ENCODE measurements at places on chromosomes 16 and 17. TPM values are rescaled to one million over a fixed set of nuclear protein-coding genes. Genes with fewer than 3 reads are reported as not detected.

GRCh38 chr17:17826342-17826713 lies 10.5 kb downstream of the SREBF1 start:
- peak overlapping the region; percentile 31 for H3K4me3 ChIP-seq
- DNase-seq, result no peak
- no peaks in the 10 kb centered on the region for H3K27me3 ChIP-seq

- H3K36me3 ChIP-seq, result peaks cover 21% of the 10 kb centered on the region
- no peak for DNase-seq
- no peak overlapping the region for H3K4me3 ChIP-seq
- peaks cover 26% of the 10 kb centered on the region for H3K4me1 ChIP-seq
Measured at GRCh38 chr17:18995220-18995619, 9.3 kb downstream of the FAM83G start.

- H3K27me3 ChIP-seq, result no peaks in the 10 kb centered on the region
- H3K27ac ChIP-seq, result peak overlapping the region; percentile 60
- H3K36me3 ChIP-seq, result peaks cover 57% of the 10 kb centered on the region
- H3K4me3 ChIP-seq, result no peak overlapping the region
- DNase-seq, result no peak
- peaks cover 10% of the 10 kb centered on the region for H3K4me1 ChIP-seq
Measured at GRCh38 chr17:43517161-43517560, 29.0 kb downstream of the ETV4 start.

DNA sequence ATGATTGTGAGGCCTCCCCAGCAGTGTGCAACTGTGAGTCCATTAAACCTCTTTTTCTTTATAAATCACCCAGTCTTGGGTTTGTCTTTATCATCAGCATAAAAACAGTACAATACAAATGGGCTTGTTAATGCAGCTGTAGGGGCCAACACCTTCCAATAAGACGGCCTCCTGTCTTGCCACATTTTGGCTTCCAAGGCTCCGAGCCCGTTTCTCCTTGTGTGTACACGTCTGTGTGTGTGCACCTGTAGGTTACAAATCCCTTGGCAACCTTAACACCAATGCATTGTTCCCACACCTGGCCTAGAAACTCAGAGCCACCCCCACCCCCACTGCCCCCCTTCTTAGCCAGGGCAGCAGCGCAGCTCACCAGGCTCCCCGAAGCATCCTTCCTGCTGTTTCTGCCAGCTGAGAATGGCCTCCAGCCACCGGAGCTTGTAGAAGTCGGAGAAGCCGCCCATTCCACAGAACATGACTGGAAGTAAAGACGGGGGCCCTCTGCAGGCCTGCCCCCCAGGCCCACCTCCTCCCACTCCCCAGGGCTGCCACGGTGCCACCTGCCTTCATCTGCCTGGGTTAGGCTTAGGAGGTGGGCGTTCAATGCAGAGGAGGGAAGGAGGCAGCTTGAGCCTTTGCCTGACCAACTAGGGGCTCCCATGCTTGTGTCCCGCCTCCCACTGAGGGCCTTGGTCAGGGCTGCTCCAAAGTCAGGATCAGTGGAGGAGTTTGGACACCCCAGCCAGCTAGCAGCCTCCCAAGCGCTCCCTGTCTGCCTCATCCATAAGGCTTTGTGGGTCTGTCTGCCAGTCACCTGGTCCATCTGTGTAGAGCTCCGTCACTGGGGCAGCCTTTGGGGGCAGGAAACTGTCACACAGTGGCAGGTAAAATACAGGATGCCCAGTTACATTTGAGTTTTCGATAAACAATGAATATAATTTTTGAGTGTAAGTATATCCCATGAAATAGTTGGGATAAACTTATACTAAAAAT lies 10.6 kb downstream of the C16orf89 start:
- peaks cover 4% of the 10 kb centered on the region for H3K4me1 ChIP-seq
- no peaks in the 10 kb centered on the region for H3K36me3 ChIP-seq
- no peak for DNase-seq
- H3K4me3 ChIP-seq, result no peak overlapping the region
- no peak overlapping the region for H3K27ac ChIP-seq

GRCh38 chr16:65789161-65789945 lies 577.1 kb upstream of the CDH5 start:
- no peak overlapping the region for H3K27ac ChIP-seq
- no peak overlapping the region for H3K4me3 ChIP-seq
- no peaks in the 10 kb centered on the region for H3K36me3 ChIP-seq
- DNase-seq, result no peak

GRCh38 chr17:7486181-7486580 lies 2.0 kb downstream of the POLR2A start:
- H3K4me1 ChIP-seq, result peaks cover 66% of the 10 kb centered on the region
- no peak for DNase-seq
- H3K4me3 ChIP-seq, result peak overlapping the region; percentile 96

The NTN1 gene
- 1.2 TPM for total RNA-seq

The TLCD3B gene
- 3.5 TPM for total RNA-seq

GRCh38 chr16:69706256-69706974 lies 19.9 kb downstream of the NQO1 start:
- peaks cover 7% of the 10 kb centered on the region for H3K36me3 ChIP-seq
- H3K27me3 ChIP-seq, result no peaks in the 10 kb centered on the region
- H3K27ac ChIP-seq, result peak overlapping the region; percentile 56
- no peak overlapping the region for H3K4me3 ChIP-seq
- H3K4me1 ChIP-seq, result peaks cover 5% of the 10 kb centered on the region
- DNase-seq, result no peak

DNA sequence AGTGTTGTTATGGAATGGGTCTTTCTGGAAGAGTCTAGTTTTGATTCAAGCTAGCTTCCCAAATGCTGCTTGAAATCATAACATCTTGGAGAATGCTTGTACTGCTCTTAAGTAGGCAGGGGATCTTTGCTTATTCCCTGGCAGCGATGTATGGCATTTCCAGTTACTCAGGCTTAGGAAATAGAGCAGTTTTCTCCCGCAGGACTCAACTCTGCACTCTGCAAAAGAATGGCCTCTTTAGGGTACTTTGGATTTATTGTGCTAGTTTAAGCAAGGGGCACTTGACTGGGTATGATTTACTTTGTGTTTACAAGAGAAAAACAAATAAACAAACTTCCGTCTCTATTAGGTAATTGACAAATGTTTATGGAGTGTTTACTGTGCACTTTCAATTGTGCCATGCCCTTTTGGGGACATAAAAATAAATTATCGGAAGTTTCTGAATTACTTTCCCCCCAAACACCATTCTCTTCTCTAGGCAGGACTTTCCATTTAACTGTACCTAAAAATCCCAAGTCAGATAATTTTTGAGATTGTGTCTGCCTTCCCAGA lies 164.0 kb downstream of the MAP2K6 start:
- no peak overlapping the region for H3K4me3 ChIP-seq
- DNase-seq, result no peak
- H3K4me1 ChIP-seq, result peaks cover 10% of the 10 kb centered on the region
- H3K27ac ChIP-seq, result no peak overlapping the region

The RGS11 gene
- total RNA-seq, result not detected

The HBA1 gene
- not detected for total RNA-seq

The SLC5A10 gene
- total RNA-seq, result not detected

- H3K27ac ChIP-seq, result peak overlapping the region; percentile 98
- H3K4me3 ChIP-seq, result peak overlapping the region; percentile 60
- DNase-seq, result peak; percentile 55
- H3K4me1 ChIP-seq, result peaks cover 48% of the 10 kb centered on the region
- H3K36me3 ChIP-seq, result peaks cover 65% of the 10 kb centered on the region
Measured at GRCh38 chr17:4175921-4176807, 33.2 kb downstream of the CYB5D2 start.

DNA sequence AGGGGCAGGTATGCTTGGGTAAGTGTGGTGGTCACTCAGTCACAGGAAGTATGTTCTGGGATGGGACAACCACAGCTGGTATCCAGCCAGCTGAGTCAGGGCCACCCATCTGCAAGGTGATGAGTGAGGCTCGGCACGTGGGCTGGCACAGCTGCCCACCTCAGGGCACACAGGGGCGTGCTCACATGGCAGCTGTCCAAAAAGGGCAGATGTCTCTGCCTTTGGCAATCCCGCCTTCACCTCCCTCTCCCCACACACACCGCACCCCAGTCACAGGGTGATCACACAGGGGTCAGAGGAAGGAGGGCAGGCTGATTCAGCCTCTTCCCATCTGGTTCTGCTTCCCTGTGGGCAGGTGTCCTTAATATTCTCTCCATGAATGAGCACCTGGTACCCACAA lies 85.9 kb upstream of the TOB1 start:
- no peaks in the 10 kb centered on the region for H3K27me3 ChIP-seq
- no peak overlapping the region for H3K4me3 ChIP-seq
- no peaks in the 10 kb centered on the region for H3K36me3 ChIP-seq
- DNase-seq, result no peak
- H3K27ac ChIP-seq, result no peak overlapping the region

The HBQ1 gene
- 3.2 TPM for total RNA-seq

The LITAFD gene
- total RNA-seq, result not detected

- H3K4me3 ChIP-seq, result no peak overlapping the region
- H3K27ac ChIP-seq, result no peak overlapping the region
- DNase-seq, result no peak
- H3K36me3 ChIP-seq, result no peaks in the 10 kb centered on the region
- H3K4me1 ChIP-seq, result no peaks in the 10 kb centered on the region
- no peaks in the 10 kb centered on the region for H3K27me3 ChIP-seq
Measured at GRCh38 chr16:49740256-49740655, 115.7 kb downstream of the ZNF423 start.

The RHBDL1 gene
- total RNA-seq, result 0.89 TPM

- no peak overlapping the region for H3K4me3 ChIP-seq
- peaks cover 49% of the 10 kb centered on the region for H3K4me1 ChIP-seq
- no peak overlapping the region for H3K27ac ChIP-seq
- H3K27me3 ChIP-seq, result no peaks in the 10 kb centered on the region
Measured at GRCh38 chr17:77369544-77369971, 228.8 kb downstream of the SEC14L1 start.

The TLCD2 gene
- total RNA-seq, result 0.07 TPM

DNA sequence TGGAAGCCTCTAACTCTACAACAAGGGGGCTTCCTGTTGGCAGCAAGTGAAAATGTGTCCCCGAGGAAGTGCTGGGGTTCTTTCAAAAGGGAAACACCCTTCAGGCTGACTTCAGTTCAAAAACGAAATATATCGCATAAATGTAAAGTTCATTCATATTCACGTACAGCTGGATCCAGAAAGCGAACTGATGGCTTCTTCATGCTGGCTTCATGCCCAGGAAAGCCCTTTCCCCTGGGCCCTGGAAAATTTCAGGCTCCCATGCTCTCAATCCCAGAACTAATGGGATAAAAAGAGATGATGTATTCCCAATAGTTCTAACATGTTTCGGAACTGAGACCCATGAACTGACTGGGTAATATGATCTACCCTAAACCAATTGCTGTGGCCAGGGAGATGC lies 104.7 kb upstream of the CDH13 start:
- H3K36me3 ChIP-seq, result no peaks in the 10 kb centered on the region
- no peaks in the 10 kb centered on the region for H3K4me1 ChIP-seq
- H3K4me3 ChIP-seq, result no peak overlapping the region
- H3K27me3 ChIP-seq, result no peaks in the 10 kb centered on the region
- no peak overlapping the region for H3K27ac ChIP-seq

DNA sequence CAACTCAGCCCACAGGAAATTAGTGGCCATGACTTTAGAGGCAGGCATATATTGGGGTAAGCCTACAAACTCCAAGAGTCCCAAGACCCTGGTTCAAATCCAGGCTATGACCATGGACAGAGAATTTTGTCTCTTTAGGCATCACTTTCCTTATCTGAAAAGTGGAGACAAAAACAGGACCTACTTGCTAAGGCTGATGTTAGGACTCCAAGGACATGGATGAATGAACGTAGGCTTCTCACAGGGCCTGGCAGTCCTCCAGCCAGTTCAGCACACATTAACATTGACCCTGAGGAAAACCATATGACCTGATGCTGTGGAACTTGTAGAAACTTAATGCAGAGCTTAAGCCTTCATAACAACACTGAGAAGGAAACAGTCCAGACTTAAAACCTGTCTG lies 1.4 kb downstream of the FKBP10 start:
- peaks cover 3% of the 10 kb centered on the region for H3K36me3 ChIP-seq
- H3K27me3 ChIP-seq, result peaks cover 7% of the 10 kb centered on the region
- H3K27ac ChIP-seq, result no peak overlapping the region
- H3K4me3 ChIP-seq, result no peak overlapping the region
- no peak for DNase-seq

- H3K27ac ChIP-seq, result no peak overlapping the region
- no peaks in the 10 kb centered on the region for H3K27me3 ChIP-seq
- H3K4me1 ChIP-seq, result no peaks in the 10 kb centered on the region
Measured at GRCh38 chr16:48999508-48999907, 282.1 kb downstream of the CBLN1 start.

- DNase-seq, result peak; percentile 79
- no peak overlapping the region for H3K27ac ChIP-seq
- H3K27me3 ChIP-seq, result no peaks in the 10 kb centered on the region
Measured at GRCh38 chr17:44865231-44865660, 17.6 kb downstream of the HIGD1B start.

GRCh38 chr16:11966173-11966572 lies 1.2 kb downstream of the TNFRSF17 start:
- H3K36me3 ChIP-seq, result no peaks in the 10 kb centered on the region
- H3K4me3 ChIP-seq, result no peak overlapping the region
- H3K27ac ChIP-seq, result no peak overlapping the region
- peaks cover 2% of the 10 kb centered on the region for H3K27me3 ChIP-seq
- H3K4me1 ChIP-seq, result no peaks in the 10 kb centered on the region

DNA sequence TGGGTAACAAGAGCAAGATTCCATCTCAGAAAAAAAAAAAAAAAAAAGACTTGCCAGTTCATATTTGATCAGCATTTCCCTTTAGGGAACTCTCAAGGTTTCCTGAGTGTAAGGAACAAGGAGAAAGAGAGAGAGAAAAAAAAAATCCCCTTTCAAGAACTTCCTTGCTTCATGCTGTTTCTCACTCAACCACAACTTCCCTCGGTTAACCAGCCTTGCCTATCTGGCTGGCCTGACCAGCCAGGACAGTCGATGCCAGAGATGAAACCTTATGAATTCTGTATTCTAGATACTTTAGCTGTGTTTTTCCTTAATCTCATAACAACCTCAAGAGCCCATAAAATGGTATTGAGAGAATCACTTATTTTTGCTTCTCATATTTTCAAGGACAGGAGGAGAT lies 2.6 kb upstream of the N4BP1 start:
- DNase-seq, result no peak
- peaks cover 9% of the 10 kb centered on the region for H3K36me3 ChIP-seq
- no peaks in the 10 kb centered on the region for H3K27me3 ChIP-seq
- H3K27ac ChIP-seq, result peak overlapping the region; percentile 92
- H3K4me1 ChIP-seq, result peaks cover 51% of the 10 kb centered on the region

The P3H4 gene
- total RNA-seq, result 2.6 TPM

The C16orf96 gene
- total RNA-seq, result 0.16 TPM

GRCh38 chr17:18281788-18282187 lies 21.3 kb downstream of the MIEF2 start:
- no peaks in the 10 kb centered on the region for H3K27me3 ChIP-seq
- peaks cover 39% of the 10 kb centered on the region for H3K36me3 ChIP-seq
- H3K4me1 ChIP-seq, result no peaks in the 10 kb centered on the region
- no peak overlapping the region for H3K27ac ChIP-seq

- no peak for DNase-seq
- H3K4me1 ChIP-seq, result no peaks in the 10 kb centered on the region
- H3K27me3 ChIP-seq, result no peaks in the 10 kb centered on the region
- H3K27ac ChIP-seq, result no peak overlapping the region
Measured at GRCh38 chr17:9918804-9919352, 13.8 kb upstream of the RCVRN start.

The NACA2 gene
- not detected for total RNA-seq

DNA sequence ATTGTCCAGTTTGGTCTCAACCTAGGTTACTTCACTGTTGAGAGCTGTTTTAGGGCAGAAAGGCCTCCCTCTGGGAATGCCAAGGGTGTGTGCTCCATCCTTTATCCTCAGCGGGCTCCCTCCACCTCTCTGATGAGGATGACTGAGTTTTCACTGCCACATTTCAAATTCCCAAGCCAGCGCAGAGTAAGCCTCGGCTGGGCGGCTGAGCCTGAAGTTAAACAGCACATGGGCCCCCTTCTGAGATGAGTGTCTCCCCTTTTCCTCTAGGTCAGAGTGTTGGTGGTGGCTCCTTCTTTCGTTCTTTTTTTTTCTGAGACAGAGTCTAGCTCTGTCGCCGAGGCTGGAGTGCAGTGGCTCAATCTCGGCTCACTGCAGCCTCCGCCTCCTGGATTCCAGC lies 5.5 kb upstream of the GCSH start:
- peaks cover 3% of the 10 kb centered on the region for H3K27me3 ChIP-seq
- no peak overlapping the region for H3K4me3 ChIP-seq
- H3K36me3 ChIP-seq, result no peaks in the 10 kb centered on the region

Data from activated CD8-positive, alpha-beta T cell treated with anti-CD3 and anti-CD28 coated beads for 36 hours (primary cell).